ENCODE measurements at places on chromosomes 1 and 21.

GRCh38 chr1:82086739-82087138, 286.0 kb downstream of the ADGRL2 start:
- peak; percentile 16 for DNase-seq

DNA sequence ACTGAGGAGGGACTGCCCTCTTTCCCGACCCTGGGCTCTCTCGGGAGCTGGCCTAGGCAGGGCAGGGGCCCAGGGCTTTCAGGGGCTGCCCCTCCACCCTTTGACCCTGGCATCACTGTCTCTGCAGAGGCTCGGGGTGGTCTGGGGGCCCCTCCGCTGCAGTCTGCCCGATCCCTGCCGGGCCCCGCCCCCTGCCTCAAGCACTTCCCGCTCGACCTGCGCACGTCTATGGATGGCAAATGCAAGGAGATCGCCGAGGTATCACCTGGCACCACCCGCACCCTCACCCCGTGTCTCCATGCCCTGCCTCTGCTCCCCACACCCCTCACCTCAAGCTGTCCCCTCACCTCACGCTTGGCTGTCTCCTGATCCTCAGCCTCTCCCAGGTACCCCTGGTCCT, 5.5 kb downstream of the AMPD2 start:
- DNase-seq, result no peak

- no peak for DNase-seq
Observed at GRCh38 chr1:53270873-53271272, 32.6 kb upstream of the MAGOH start.

- DNase-seq, result no peak
Observed at GRCh38 chr1:15220825-15221431, 26.1 kb upstream of the FHAD1 start.

- no peak for DNase-seq
Observed at GRCh38 chr1:7962014-7962335, 464 bp downstream of the PARK7 start.

- DNase-seq, result no peak
Observed at GRCh38 chr1:179297105-179297378, 3.4 kb downstream of the SOAT1 start.

- no peak for DNase-seq
Observed at GRCh38 chr1:48356901-48357300, 115.1 kb downstream of the SPATA6 start.

GRCh38 chr1:230867101-230867902, 1.0 kb downstream of the C1orf198 start:
- DNase-seq, result peak; percentile 29

DNA sequence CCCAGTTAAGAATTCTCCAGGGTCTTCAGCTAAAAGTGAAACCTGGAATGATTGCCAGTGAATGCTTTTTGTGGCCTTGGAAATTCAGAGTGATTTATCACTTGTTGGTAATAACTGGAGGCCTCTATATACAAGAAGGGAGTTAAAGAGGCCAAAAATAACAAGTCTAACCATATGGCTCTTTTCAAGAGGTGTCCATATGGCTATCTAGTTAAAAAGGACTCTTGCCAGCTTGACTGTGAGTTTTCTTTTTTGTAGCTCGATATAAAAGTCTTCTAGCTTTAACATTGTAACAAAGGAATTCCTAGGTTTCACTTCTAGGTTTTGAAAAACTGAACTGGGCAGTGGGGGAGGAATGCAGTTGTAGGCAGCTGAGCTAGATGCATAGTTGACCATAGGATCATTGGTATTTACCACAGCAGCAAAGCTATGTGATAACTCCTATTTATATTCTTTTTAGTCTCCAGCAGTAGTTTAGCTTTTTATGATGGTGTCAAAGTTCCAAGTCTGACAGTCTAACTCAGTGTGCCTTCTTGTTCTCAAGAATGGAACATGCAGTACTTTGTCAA, 44.4 kb downstream of the CACHD1 start:
- DNase-seq, result peak; percentile 93

- no peak for DNase-seq
Observed at GRCh38 chr1:37150986-37151385, 116.7 kb upstream of the GRIK3 start.

DNA sequence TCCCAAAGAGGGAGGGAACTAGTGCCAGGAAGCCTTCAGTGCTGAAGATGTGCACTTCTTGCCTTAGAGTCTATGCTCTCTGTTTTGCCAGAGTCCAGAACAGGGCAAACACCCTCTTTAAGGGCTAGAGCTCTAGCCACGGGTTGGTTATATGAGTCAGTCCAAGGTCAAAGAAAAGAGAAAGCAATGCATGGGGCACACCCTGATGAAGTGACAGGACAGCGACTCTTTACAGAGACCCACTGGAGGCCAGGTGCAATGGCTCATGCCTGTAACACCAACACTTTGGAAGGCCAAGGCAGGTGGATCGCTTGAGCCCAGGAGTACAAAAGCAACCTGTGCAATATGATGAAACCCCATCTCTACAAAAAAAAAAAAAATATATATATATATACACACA, 86.1 kb downstream of the TGFBR3 start:
- no peak for DNase-seq

DNA sequence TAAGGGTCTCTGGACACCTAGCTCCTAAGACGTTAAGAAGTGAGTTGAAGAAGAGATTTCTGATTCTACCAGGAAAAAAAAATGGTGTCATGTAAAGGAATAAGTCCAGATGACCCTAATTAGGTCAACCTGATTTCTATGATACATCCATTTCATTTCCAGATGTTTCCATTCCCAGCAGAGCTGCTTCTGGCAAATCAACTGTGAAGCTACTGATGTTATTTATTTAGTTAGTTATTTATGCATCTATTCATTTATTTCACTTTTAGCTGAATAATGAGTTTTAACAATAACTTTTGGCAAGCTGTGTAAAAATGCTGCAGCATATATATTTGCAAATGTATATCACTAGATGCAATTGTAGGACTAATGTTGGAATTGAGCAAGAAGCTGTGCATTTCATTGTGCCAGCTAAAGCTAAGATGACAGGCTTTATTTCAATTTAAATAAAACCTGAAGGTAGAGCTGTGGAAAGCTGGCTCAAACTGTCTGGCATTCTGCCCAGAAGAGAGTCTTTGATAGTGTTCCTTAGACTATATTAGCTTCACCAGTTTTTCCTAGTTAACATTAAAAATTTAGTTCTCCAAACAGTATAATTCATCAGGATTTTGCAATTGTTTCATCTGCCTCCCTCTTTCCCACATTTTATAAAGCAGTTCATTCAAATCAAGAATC, 1164.4 kb upstream of the ADGRL4 start:
- peak; percentile 4 for DNase-seq

DNA sequence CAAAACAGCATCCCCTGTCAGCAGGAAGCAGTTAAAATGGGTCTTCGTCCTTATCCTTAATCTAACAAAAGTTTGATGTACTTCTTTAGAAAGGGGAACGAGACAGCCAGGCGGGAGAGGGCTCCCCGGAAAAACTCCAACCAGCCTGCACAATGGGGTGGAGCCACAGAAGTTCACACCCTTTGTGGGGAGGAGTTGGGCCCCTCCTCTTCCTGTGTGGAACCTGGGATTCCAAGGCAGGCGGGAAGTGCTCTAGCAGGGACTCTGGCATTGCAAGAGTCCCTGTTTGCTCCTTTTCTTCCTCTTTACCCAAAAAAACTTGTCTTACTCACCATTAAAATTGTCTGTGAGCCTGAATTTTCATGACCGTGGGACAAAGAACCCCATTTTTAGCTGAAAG, 47.7 kb downstream of the FCRL5 start:
- DNase-seq, result no peak

- DNase-seq, result peak; percentile 94
Observed at GRCh38 chr1:63713627-63714481, 60.0 kb upstream of the ROR1 start.

GRCh38 chr1:204357551-204358490, 1.9 kb downstream of the PLEKHA6 start:
- no peak for DNase-seq

DNA sequence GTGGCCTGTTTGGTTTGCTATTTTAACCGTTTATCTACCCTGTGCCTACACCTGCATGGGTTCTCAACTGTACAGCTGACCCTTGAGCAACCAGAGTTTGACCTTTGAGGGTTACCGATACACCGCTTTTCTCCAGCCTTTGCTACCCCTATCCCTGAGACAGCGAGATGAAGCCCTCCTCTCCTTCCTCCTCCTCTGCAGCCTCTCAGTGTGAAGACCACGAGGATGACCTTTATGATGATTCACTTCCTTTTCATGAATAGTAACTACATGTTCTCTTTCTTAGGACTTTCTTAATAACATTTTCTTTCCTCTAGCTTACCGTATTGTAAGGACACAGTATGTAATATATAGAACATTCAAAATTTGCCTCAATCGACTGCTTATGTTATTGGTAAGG, 14.5 kb upstream of the RNF187 start:
- DNase-seq, result peak; percentile 28

GRCh38 chr21:44455524-44456213, 359 bp downstream of the LRRC3 start:
- DNase-seq, result peak; percentile 20

- DNase-seq, result no peak
Observed at GRCh38 chr1:18069903-18070302, 37.7 kb upstream of the IGSF21 start.

DNA sequence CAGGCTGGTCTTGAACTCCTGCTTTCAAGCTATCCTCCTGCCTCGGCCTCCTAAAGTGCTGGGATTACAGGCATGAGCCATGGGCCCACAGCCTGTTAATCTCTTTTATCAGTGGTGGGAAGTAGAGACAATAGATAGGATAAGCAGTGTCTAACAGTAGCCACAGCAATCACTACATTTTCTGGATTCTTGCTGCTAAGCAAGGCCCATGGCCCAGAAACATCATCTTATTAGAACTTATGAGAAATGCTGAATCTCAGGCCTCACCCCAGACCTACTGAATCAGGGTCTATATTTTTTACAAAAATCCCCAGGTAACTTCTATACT, 29.7 kb downstream of the IGFN1 start:
- DNase-seq, result no peak

GRCh38 chr1:230793463-230793745, 46.2 kb downstream of the CAPN9 start:
- DNase-seq, result no peak

DNA sequence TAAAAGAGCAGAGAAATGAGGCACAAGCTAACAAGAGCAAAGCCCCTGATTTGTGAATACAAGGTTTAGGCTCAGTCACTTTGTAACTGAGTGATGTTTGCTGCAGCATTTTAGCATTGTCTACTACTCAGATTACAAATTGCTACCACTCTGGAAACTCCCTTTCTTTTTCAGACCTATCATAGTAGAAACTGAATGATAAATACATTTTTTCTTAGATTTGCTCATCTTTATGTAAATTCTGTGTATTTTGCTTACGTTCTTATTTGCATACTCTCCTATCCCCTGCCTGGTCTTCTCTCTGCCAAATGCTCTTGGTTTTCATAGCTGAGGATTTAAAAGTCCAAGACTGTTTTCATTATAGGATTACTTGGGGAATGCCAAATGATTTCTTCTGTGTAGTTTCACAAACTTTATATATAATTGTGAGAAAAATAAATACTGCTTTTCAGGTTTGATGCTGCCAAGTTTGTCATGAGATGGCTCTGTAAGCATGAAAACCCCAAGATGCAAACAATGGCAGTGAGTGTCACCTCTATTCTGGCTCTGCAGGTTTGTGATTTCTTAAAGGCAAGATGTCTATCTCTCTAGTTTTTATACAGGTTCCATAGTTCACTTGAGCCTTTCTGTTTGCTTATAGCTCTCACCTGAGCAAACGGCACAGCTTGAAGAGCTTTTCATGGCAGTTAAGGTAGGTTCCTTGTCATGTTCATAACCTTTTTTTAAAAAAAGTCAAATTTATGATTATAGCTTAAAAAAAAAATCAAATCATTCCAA, 24.7 kb downstream of the ZYG11A start:
- DNase-seq, result no peak

DNA sequence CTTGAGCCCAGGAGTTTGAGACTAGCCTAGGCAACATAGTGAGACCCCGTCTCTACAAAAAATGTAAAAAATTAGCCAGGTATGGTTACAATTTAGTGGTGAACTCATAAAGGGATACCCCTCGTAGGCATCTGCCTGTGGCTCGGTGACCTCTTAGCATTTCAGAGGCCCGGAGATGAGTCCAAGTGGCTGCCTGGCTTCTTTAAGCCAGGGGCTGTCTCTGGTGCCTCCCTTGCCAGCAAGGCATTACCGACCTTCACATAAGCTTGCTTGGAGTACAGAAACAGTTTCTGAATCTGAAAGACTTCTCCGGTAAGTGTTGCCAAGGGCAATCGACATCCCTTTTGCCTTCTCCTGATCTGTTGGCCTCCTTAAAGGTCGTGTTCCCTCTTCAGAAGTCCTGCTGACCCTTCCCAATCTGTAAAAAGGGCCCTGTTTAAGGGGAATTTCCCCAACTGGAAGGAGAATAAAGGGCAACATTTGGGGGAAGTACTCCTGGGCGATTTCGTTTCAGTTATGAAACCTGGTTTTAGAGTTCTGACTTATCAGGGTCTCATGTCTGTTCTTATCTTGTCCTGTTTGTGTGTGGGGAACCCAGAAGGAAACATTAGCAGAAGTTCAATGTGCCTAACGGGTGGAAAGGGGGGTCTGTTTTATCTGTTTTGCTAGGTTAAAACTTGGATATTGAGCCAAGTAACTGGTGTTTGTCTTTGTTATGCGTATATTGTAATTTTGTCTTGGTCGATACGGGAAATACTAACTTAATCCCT, 32.9 kb downstream of the KIFAP3 start:
- DNase-seq, result no peak

GRCh38 chr1:184541537-184542152, 154.8 kb downstream of the C1orf21 start:
- no peak for DNase-seq

DNA sequence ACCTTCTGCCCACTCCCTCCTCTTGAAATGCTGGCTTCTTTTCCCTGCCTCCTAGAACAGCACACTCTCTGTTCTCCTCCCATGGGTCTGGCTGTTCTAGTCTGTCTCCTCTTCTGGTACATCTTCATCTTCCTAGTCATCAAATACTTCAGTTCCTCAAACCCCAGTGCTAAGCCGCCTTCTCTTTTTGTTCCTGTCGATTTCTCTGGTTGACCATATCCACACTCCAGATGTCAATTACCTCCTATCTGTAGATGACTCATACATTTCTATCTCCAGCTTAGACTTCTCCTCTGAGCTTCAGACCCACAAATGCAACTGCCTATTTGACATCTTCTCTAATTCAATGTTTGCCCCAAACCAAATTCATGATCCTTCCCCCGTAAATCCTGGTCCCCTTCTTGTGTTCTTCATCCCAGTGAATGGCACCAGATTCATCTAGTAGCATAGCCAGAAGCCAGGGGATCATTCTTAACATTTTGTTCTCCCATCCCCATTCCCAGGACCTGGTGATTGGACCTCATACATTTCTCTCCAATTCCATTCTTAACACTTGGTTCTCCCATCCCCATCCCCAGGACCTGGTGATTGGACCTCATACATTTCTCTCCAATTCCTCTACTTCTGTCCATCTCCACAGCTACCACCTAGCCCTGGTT, 35.9 kb downstream of the USP24 start:
- DNase-seq, result peak; percentile 19

GRCh38 chr1:111695801-111696200, 43.4 kb downstream of the INKA2 start:
- no peak for DNase-seq

DNA sequence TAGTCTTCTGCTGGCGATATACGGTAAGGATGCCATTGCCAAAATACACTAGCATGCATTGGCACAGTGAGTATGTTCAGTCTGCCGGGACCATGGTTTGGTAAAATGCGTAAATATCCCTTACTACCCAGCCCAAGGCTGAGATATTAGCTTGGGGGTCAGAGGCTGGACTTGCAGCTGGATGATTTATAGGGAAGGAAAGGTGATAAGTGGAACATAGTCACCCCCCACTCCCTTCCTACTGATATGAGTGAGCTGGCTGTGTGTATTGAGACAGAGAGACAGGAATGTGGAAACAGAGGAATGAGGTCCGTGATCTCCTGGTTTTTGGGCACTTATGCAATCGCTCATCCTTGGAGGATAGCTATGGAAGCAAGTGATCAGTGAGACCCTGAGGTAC, 642.8 kb downstream of the KCNT2 start:
- DNase-seq, result no peak

All from fibroblast of lung (primary cell).